ENCODE measurements at places on chromosomes 3 and 15.

- DNase-seq: no peak
These were observed 32.9 kb downstream of the B3GALNT1 start for GRCh38 chr3:161072211-161072621.

- DNase-seq: no peak
These were observed 556.2 kb upstream of the CFAP20DC start for GRCh38 chr3:59605944-59606534.

DNA sequence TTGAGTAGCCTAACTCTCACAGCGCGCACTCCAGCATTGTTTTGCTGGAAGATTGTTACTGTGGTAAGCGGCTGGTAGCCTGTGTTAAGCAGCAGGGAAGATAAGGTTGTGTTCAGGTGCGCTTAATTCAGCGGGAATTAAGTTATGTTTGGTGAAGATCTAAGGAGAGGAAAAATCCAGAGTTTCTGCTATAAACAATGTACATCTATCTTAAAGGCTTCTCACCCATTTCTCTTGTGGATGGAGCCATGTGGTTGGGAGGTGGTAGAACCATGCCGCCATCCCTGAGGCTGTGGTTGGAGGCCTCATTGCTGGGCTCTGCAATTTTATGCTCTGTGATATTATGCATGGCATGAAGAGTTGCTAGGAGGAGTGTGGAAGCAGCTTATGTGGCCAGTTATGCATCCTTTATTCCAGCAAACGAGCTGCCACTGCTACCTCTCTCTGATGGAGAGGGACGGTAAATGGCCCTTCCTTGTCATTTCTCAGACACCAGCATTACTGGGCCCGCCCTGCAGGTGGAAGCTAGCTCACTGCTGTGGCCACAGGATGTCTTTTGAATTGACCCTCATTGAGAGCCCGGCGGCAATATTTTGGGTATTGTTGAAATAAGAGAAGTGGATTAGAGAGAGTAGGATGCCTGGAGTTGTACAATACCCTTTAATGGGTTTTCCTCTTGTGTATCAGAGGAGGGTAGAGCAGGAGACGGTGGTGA lies 1.3 kb downstream of the MINAR1 start:
- DNase-seq: no peak

DNA sequence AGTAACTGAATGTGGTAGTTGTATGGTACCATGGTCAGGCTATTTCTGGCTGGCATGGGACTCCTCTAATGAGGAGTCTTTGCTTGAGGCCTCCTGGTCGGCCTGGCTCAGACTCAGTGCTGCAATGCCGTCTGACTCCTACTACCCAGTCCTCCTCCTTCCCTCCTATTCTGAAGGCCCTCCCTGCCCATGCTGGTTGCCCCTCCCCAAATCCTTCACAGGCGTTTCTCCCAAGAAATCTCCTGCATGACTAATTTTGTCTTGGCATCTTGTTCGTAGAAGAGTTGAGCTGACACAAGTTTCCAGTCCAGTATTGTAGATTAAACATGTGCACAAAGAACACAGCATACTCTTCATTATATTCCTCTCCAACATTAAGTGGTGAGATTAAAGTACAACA lies 115.5 kb downstream of the NFKBIZ start:
- no peak for DNase-seq

GRCh38 chr15:53830707-53831386 lies 71.4 kb upstream of the WDR72 start:
- no peak for DNase-seq

- DNase-seq: no peak
These were observed 10.8 kb downstream of the PLA1A start for GRCh38 chr3:119608405-119609000.

GRCh38 chr3:126552688-126553283 lies 5.9 kb downstream of the C3orf22 start:
- peak; percentile 22 for DNase-seq

- DNase-seq: no peak
These were observed 254.3 kb downstream of the RYR3 start for GRCh38 chr15:33565094-33565493.

- no peak for DNase-seq
These were observed 60.1 kb downstream of the SLC12A1 start for GRCh38 chr15:48266024-48266689.

- no peak for DNase-seq
These were observed 17.8 kb upstream of the FGF12 start for GRCh38 chr3:192745150-192745549.

DNA sequence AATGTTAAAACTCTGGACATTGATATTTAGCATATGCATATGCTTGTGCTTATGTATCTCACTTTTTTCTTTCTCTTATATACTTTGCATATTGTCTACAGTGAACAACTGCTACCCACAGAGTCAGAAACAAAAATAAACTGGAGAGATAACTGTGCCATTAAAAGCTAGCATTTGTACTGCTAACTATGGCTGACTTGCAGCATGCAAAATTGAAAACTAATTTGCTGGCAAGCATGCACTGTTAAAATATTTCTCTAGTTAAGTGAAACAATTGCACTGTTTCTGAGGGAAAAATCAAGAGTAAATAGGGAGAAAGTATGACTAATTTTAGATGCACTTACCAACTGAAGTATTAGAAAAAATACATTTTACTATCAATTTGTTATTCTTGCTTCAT lies 177.8 kb downstream of the CBLB start:
- DNase-seq: no peak

DNA sequence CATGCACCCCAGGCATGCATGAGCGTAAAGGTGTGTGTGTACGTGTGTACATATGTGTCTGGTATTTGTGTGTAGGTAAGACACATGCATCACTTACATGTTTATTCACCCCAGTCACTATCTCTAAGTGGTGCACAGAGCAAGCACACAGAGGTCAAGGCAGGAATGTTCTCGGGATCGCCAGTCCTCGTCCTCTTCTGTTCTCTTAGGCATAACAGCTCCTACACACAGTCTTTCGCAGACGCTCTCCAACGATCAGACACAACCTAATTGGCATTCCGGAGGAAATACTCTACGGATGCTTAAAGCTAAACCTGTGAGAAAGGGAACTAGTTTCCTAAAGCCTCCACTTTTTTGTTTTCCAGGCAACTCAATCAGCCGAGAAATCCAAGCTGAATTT lies 95.9 kb downstream of the ADAMTS17 start:
- no peak for DNase-seq

DNA sequence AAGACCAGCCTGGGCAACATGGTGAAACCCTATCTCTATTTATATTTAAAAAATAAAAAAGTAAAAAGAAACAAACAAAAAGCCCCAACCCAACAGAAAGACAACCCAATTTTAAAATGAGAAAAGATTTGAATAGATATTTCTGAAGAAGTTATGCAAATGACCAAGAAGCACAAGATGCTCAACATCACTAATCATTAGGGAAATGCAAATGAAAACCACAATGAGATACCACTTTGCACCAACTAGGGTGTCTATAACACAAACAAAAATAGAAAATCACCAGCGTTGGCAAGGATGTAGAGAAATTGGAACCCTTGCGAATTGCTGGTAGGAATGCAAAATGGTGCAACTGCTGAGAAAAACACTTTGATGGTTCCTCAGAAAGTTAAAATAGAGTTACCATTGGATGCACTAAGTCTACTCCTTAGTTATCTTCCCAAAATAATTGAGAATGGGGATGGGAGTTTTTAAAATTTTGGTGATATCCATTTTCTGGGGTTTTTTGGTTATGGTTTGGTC lies 45.8 kb upstream of the CCNB2 start:
- no peak for DNase-seq

- no peak for DNase-seq
These were observed 223.1 kb upstream of the CTNNB1 start for GRCh38 chr3:40976241-40976640.

DNA sequence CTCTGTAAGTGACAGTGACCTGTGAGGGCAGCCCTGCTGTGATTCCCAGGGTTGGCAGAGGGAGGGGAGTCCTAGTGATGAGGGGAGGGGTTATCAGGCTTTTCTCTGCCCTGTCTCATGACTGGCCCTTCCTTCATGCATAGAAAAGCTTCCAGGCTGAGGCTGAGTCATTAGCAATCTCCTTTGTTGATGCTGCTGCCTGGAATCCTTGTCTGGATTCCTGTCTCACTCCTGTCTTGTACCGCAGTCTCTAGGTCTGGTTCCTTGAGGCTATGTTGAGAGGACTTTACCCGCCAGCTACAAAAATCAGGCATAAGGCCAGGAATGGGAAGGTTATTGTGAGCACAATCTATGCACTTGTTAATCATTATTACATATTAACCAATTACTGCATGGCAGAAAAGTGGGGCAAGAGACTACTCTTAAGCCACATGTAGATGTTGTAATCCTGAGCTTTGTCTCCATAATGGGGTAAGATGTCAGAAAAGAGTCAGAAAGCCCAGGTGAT lies 7.2 kb downstream of the KLHL6 start:
- DNase-seq: no peak

DNA sequence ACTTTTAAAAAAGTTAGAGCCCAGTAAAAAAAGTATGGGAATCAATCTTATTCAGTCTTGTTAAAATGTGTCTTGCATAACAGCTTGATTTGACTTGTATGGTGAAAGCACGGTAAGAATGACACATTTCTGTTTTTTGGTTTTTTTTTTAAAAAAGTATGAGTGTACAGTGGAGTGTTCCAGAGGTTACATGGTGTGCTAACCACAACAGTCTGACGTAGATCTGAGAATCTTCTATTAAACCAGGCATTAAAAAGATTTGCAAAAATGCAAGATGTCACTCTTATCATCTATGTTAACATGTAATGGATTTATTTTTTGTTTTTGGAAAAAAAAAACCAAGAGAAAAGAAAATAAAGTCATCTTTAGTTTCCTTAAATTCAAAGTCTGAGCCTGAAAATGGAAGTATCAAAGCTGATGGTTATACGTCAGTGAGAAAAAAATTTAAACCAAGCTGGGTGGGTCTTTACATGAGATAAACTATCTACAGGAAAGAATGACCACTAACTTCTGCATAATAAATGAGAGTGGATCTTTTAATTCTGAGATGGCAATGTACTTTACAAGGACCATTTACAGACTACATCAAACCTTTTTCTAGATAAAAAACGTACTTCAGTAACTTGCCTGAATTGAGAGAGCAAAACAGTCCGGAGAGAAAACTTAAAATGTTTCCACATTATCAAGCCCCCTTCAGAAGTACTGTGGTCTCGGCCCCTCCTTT lies 1.6 kb downstream of the GABPB1 start:
- DNase-seq: no peak

- DNase-seq: peak; percentile 59
These were observed 110.8 kb downstream of the TBC1D2B start for GRCh38 chr15:77966540-77967234.

DNA sequence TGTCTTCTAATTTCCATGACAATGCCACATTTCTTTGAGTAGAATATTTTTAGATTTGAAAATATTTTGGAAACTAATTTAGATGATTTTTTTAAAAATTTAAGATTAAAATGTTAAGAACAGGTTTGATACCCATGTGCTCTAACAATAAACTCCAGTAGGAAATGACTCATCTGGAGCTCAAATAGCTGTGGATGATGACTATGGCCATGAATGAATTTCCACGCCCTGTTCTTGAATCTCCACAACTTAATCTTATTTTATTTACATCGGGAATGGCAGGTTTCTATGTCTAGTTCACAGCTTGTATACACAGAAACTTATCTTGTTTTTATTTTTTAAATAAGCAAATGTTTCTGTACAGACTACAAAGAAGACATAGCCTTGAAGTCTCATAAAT lies 726.8 kb downstream of the NAALADL2 start:
- no peak for DNase-seq

GRCh38 chr3:178513546-178514380 lies 22.5 kb upstream of the KCNMB2 start:
- DNase-seq: no peak

DNA sequence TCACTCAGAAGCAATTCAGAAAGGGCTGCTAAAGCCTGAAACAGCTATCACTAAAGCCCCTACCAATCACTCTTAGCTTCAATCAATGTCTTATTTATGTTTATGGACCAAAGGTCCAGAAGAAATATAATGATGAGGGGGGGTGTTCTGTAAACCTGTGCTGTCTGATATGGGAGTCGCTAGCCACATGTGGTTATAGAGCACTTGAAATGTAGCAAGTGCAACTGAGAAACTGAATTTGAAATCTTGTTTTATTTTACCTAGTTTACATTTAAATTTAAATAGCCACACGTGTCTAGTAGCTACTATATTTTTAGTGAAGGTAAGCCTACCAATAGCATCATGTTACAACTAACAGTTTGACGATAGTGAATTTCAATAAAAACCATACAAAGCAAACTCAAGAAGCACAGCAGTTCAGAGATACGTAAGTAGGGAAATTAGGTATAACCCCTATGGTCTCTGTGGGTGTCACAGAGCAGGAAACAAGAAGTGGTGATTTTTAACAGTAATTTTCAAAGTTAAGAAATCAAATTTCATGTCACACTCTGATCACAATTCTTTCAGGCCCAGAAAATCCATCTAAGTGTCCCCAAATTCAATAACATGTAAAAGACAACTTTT lies 3.6 kb downstream of the POU1F1 start:
- no peak for DNase-seq

GRCh38 chr15:81384891-81385720 lies 11.1 kb upstream of the TMC3 start:
- DNase-seq: no peak

GRCh38 chr15:73784291-73784690 lies 31.1 kb upstream of the INSYN1 start:
- no peak for DNase-seq

GRCh38 chr3:21913791-21914190 lies 162.8 kb upstream of the ZNF385D start:
- DNase-seq: no peak

DNA sequence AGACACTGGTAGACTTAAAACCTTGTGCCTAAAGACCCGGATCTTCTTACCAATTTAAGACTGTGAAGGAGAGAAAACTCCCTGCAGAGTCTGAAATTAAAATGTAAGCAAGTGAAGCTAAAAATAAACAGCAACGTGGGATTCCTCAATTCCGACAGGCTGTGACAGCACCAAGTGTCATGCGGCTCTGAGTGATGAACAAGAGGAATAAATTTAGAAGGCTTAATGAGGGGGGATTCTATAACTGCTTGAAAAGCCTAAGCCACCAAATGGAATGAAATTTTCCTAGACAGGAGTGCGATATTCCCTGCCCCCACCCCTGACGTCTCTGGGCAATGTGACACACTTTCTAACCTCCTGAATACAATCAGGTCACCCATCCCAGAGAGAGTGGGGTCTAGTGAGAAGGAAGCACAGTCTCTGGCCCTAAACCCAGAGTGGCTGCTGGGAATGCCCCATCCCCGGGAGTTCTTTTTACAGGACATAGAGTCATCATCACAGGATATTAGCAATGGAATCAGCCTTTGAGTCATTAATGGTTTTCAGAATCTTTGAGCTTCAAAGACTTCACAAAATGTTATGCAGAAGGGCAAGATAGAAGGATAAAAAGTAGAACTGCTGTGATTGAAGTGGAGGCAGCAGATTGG lies 114.3 kb downstream of the EDEM1 start:
- no peak for DNase-seq

GRCh38 chr3:5891711-5892110 lies 704.2 kb downstream of the EDEM1 start:
- DNase-seq: no peak
